ENCODE measurements at places on chromosomes 12 and 14.

DNA sequence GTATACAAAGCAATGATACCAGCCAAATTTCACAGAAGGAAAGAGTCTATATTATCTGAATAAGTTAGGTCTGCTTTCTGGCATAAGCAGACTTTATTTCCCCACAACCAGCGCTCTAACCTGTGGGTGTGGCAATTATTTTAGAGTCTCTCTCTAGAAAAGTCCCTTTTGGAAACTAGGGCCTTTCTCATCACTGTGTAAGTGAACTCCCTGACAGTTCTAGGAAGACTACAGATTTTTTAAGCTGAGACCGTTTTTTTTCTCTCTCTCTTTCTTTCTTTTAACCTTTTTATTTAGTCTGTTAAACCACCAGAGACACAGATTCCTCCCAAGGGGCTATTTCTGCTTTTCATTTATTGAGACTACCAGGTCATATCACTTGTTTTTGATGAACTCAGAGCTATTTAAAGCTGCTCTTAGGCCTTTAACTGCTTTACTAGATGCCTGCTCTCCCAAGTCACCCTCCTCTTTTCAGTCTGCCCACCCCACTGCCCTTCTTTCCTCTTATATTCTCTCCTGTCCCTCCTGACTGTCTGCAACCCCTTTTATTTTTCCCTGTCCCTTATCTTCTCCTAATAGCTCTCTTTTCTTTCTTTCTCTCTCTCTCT lies 69.2 kb upstream of the ARHGAP5 start:
- DNase-seq = no peak

DNA sequence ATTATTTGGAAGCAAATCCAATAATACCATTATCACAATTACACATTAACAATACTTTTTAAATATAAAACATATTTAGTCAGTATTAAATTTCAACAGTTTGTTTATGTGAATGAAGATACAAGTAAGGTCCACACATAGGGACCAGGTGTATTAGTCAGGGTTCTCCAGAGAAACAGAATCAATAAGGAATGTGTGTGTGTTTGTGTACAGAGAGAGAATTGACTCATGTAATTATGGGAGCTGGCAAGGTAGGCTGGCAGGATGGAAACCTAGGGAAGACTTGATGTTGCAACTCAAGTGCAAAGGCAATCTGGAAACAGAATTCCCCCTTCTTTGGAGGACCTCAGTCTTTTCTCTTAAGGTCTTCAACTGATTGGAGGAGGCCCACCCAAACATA lies 123.2 kb upstream of the OTX2 start:
- no peak for DNase-seq

DNA sequence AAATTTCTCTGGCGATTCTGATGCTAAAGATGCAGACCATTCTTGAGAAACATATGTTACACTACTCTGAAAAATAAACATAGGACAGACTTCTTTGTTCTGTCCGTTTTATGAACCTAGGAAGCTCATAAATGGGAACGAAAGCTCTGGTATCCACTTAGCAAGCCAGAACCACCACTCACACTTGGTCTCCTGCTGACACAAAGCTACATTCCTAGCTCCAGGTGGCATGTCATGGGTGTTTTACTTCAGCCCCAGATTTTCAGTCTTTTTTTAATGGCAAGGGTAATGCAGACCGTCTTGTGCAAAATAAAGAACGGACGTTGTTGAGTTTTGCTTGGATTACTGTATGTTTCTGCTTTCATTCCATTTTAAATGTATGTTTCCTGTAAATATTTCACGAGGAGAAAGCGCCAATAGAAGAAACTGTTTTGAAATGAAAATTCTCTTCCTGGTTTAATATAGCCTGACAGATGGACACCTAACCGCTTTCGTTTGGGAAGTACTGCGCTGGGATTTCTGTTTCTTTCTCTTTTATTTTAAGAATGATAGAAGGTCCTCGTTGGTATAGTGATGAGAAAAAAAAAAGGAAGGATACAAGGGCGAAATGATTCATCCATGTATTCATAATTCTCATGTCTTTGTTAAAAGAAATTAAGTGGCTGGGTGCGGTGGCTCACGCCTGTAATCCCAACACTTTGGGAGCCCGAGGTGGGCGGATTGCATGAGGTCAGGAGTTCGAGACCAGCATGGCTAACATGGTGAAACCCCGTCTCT lies 871 bp upstream of the COQ5 start:
- no peak for DNase-seq

DNA sequence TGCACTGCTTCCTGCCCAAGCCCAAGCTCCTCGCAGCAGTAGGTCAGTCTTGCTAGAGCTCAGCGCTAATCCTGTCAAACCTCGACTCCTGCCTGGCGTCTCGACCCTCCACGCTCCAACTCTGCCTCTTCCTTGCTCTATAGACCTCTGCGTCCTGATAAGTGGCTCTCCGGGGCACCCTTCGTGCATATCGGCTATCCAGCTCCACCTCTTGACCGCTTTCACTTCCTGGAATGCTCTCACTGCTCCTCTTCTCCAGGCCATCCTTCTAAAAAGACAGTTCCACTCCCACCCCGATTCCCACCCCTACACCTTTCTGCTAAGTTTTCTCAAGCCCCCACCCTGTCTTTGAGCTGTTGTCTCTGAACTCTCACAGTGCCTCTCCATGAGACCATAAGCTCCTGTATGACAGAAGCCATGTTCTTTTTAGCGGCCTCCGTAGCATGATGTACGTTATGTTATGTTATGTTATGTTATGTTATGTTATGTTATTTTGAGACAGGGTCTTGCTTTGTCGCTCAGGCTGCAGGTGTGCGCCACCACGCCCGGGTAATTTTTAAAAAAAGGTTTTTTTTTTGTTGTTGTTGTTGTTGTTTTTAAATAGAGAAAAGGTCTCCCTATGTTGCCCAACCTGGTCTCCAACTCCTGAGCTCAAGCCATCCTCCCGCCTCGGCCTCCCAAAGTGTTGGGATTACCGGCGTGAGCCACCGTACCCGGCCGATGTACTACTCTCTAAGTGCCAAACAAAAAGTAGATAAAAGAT lies 601 bp downstream of the COX14 start:
- no peak for DNase-seq

- DNase-seq = peak; percentile 64
Observed at GRCh38 chr12:6828781-6829535, 751 bp downstream of the P3H3 start.

DNA sequence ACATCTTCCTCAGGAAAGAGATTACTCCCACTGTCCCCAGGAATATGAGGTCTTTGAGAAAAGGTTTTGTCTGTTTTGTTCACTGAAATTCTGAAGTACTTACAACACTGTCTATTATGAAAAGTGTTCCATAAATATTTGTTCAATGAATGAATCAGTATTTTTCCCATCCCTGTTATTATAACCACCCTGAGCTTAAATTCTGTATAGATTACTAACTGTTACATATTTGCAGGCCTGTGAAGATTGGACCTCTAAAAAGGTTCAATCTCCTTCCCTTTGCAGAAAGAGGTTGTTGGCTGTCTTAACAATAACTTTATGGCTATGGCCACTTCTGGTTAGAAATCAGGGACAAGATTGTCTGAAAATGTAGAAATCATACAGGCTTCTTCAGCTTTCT lies 174.5 kb upstream of the NPAS3 start:
- no peak for DNase-seq

- no peak for DNase-seq
Observed at GRCh38 chr14:21077672-21078071, 7.6 kb downstream of the ARHGEF40 start.

DNA sequence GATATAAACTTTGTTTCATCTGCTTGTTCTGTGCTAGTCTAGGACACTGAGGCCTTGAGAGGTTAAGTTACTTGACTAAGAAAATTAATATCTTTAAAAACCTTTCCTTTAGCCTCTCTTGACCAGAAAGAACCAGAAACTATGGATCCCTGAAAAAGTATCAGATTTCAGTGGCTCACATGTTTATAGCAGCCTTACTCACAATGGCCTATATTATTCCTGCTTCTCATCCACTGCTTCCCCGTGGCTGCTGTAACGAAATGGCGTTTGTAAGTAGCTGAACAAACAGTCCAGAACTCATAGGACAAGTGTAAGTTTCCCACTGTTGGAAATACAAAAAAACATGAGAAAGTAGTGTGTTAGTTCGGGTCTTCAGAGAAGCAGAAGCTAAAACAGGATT lies 3.2 kb upstream of the PYGL start:
- no peak for DNase-seq

DNA sequence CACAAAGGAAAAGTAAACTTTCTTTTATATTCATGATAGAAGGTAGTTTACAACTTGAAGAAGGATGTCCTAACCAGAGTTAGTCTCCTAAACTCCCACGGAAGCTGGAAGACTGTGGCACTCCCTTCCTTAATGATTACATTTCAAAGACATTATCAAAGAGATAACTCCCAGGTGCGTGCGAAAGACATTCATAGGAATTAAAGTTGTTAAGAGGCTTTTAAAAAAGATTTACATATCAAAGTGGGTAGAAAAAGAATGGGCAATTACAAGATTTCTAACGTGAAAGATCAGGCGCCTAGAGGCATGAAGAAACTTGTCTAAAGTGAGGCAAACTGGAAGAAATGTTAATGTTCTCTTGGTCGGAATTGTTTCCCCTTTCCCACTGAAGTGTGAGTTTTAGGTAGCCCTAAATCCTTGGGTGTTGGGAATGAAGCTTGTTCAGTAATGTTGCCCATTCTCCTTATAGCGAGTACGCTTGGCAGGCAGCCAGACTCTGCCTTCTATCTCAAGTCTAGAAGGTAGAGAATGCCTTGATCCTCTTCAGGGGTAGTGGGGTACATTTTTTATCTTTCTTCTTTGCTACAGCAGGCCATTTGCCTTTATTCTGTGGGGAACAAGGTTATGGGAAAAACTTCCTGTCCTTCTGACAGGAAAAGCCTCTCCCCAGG lies 642.0 kb downstream of the SLC6A15 start:
- no peak for DNase-seq

DNA sequence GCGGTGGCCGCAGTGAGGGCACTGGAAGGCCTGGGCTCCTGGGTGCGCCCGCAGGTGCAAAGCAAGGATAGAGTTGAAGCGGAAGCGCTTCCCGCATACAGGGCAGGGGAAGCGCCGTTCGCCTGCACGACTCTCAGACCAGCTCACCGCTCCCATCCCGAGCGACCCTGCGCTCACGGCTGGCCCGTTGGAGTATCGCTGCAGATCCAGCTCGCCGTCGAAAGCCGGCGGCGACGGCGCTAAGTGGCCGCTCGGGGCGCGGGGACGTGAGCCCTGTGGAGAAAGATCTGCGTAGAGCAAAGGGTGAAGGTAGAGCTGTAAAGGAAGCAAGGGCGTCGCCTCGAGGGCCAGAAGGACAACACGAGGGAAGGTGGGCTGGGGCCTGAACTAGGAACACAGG lies 5.4 kb downstream of the ZNF219 start:
- no peak for DNase-seq

All from mesothelial cell of epicardium (in vitro differentiated cells).